Head of caudate nucleus (tissue), 42 donors: ENCODE measurements at places on chromosomes 3 and 15.

- no peak for DNase-seq
Observed at GRCh38 chr15:90550919-90551318, 21.2 kb downstream of the CRTC3 start.

- DNase-seq: peak; percentile 44
Observed at GRCh38 chr15:67080900-67081431, 15.6 kb downstream of the SMAD3 start.

GRCh38 chr15:57662802-57663201, 43.7 kb upstream of the POLR2M start:
- DNase-seq: no peak

GRCh38 chr15:80474224-80475215, 70.3 kb downstream of the ARNT2 start:
- DNase-seq: peak; percentile 7

GRCh38 chr3:140899363-140899762, 42.3 kb upstream of the SLC25A36 start:
- no peak for DNase-seq
